ENCODE measurements at places on chromosomes 6 and 20. TPM values are rescaled to one million over a fixed set of nuclear protein-coding genes. Genes with fewer than 3 reads are reported as not detected.

METTL24 gene
- not detected for total RNA-seq

TCF15 gene
- not detected for total RNA-seq

OTOR gene
- total RNA-seq = not detected

MOG gene
- not detected for total RNA-seq

SAMD3 gene
- total RNA-seq = 5.5 TPM

ZNF391 gene
- total RNA-seq = 0.32 TPM

PMEPA1 gene
- total RNA-seq = 0.86 TPM
